ENCODE measurements at places on chromosomes 16 and 17.

DNA sequence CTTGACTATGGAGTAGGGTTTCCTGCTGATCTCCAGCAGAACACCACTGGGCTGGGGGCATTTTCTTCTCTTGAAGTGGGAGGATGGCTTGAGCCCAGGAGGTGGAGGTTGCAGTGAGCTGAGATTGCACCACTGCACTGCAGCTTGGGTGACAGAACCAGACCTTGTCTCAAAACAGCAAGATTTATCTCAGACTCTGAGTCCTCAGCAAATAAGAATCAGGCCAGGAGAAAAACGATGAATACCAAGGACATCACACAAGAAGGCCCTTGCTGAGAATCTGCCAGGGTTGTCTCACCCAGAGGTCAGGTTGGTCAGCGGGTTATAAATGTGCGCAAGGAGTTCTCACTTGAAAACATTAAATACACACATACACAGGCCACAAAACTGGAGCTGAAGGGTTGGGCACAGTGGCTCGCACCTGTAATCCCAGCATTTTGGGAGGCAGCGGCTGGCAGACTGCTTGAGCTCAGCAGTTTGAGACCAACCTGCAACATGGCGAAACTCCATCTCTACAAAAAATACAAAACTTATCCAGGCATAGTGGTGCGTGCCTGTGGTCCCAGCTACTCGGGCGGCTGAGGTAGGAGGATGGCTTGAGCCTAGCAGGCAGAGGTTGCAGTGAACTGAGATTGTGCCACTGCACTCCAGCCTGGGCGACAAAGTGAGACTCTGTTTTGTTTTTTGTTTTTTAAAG is 7.7 kb downstream of the MXRA7 start:
- DNase-seq, result no peak

DNA sequence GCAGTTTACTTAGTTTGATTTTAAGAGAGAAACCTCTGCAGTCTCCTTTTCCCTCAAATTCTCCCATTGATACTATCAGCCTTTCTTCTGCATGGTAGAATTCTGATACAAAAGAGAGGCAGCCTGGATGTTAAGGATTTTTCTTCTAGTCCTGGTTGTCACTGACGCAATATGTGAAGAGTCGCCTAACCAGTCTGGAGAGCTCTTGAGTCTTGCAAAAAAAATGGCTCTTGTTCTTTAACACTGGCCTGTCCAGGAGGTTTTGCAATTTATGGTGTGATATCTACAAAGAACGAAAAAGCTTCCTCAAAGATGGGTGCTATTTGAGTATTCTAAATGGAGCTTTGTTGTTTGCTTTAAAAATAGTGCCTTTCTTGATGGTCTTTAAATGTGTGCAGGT is 28.9 kb downstream of the COX10 start:
- DNase-seq, result no peak

GRCh38 chr17:77540975-77541374 is 400.2 kb downstream of the SEC14L1 start:
- no peak for DNase-seq

DNA sequence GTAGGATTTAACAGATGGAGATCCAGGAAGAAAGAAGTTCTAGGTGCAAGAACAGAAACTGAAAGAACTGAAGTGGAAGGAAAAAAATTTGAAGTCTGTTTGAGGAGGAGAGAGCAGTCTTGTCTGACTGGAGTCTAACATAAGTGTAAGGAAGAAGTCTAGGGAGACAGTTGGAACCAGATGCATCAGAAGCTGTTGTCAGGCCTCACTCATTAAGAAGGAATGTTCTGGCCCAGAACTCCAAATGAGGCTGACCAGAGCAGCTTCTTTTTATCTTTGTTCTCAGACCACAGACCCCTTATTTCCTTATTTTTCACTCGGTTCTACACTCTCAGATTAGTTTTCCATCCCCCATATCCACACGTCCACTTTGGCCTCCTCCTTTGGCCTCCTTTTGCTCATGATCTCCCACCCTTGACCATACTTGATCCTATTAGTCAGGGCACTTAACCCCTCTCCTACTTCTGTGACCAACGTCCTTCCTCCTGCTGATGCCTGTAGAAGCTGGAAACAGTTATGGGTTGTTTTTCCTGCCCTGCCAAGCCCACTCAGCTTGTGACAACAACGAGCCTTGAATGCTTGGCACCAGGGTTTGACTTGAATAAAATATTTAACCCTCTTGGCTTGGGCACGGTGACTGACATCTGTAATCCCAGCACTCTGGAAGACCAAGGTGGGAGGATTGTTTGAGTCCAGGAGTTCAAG is 7.0 kb upstream of the MYH2 start:
- no peak for DNase-seq

- DNase-seq, result no peak
Measured at GRCh38 chr16:13994239-13995106, 74.5 kb downstream of the ERCC4 start.

GRCh38 chr16:50197582-50197981 is 44.5 kb downstream of the TENT4B start:
- no peak for DNase-seq

- DNase-seq, result no peak
Measured at GRCh38 chr16:80681436-80681835, 123.0 kb downstream of the CDYL2 start.

DNA sequence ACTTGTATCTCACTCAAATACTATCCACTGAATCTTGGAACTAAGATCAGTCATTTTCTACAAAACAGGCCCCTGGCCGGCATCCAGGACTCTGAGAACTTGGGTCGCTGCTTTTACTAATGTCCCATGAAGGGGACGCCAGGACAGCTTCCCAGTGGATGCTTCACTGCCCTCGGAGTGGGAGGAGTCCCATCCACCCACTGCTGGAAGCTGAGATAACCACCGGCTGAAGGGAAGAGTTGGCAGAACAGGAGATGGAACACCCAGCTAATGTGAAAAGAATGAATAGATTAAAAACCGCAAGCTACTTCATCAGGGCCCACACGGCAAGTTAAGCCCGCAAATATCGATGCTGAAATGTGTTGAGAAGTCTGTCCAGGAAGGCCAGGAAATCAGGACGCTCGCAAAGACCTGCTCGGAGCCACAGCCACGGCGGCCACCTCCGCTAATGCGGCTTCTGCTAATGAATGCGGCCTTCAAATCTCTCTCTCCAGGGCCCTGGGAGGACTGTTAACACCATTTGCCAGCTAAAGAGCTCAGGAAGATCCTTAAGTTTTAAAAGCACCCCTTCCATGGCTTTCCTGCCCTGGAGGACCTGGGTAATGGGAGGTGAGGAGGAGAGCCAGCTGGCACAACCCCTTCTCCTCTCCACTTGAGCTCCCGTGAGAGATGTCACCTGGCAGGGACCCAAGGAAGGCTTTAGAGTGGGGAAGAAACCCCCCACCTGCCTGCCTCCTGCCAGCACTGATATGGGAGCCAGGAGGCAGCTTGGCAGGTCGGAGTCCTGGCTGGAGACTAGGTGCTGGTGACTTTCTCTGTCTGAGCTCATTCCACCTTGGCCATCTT is 226.6 kb upstream of the RPL38 start:
- DNase-seq, result no peak

GRCh38 chr17:64236827-64237403 is 26.1 kb downstream of the TEX2 start:
- DNase-seq, result no peak

DNA sequence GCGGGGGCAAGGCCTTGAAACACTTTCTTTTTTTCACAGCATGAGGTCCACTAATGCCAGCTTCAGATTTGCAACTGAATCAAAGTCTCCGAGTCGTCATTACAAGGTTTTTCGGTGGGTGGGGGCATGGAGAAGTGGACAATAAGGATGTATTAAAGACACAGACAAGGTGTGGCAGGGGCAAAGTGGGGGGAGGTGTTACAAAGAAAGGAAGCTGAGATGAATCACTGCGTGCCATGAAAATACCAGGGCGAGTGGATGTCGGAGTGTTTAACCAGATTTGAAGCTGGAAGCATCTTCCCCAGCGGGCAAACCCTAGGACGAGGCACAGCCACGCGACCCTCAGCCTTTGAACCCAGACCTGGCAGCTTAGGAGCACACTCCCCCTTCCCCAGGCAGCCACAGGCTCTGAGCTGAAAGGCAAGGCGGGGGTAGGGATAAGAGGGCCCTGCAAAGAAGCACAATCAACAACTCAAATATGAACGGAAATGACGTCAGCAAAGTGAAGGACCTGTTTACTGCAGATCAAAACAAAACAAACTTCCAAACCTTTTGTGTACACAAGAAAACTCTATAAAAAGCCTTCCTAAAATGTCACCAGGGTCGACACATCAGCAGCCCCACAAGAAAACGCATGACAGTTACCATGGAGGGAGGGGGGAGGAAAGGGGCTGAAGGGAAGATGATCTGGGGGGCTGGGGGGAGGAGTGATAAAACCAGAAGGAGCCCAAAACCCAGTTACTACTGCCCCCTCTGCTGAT is 5.6 kb upstream of the ZFHX3 start:
- no peak for DNase-seq

GRCh38 chr16:637081-638018 is 1.2 kb upstream of the METTL26 start:
- DNase-seq, result peak; percentile 94

DNA sequence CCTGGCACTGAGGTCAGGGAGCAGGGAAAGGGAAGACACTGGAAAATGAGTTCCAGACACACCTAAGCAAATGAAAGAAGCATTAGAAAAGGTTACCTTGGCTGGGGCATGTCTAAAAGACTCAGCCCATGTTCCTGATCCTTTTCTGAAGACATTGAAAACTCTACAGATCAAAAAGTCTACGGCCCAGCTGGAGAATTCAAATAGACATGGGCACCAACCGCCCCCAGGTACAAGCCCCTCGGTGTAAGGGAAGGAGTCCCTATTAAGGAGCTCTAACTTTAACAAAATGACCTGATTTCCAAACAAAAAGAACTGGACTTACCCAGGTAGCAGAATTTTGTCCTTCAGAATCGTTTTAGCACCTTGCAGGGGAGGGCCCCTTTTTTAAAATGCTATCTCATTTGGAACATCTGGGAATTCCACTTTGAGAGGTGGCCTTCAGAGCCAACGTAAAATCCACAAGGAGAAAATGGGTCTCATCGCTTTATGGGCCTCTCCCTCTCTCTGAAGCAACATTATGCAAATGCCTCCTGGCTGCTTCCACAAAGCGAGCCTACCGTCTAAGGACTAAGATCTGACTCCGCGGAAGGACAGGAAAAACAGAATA is 43.6 kb upstream of the RBFOX3 start:
- no peak for DNase-seq

DNA sequence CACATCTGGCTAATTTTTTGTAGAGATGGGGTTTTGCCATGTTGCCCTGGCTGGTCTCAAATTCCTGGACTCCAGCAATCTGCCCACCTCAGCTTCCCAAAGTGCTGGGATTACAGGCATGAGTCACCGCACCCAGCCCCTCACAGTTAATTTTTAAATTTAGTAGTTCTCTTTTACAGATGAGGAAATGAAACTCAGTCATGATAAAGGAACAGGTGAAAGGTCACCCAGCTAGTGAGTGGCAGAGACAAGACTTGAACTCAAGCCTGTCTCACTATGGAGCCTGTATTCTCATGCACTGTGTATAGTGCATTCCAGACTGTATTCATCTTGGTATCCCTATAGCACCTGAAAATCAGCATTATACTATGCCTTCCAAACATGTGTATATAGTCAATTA is 77.1 kb upstream of the WSB1 start:
- no peak for DNase-seq

- no peak for DNase-seq
Measured at GRCh38 chr17:10318535-10318934, 54.3 kb downstream of the MYH13 start.

GRCh38 chr16:71807905-71808592 is 585 bp downstream of the AP1G1 start:
- DNase-seq, result peak; percentile 47

DNA sequence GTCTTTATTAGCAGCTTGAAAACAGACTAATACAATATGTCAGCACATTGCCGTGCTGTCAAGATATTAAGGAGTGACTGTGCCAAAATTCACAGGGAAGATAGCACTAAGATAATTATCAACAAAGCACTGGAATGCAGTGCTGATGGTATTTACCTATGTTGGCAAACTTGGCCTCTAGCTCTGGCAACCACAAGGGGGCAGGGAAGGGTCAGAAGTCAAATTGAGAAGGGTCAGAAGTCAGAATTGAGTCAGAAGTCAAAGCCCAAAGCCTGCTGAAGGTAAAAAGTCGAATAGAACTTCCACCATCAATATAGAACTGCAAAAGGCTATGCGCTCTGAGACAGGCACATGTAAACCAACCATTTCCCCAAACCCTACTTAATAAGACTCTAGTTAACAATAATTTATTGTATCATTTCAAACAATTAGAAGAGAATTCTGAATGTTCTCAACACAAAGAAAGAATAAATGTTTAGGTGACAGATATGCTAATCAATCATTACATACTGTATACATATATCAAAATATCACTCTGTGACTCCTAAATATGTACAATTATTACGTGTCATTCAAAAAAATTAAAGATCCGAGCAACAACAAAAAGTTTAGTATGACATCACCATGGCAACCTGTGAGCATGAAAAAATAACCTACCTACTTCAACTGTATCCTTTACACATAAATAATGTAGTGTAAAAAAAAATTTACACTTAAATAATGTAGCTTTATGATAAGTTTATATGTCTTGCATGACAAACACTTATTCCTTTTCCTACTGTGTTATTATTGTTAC is 916.1 kb downstream of the KCNJ2 start:
- DNase-seq, result peak; percentile 25

GRCh38 chr16:86524029-86524428 is 13.7 kb downstream of the FOXF1 start:
- DNase-seq, result no peak

DNA sequence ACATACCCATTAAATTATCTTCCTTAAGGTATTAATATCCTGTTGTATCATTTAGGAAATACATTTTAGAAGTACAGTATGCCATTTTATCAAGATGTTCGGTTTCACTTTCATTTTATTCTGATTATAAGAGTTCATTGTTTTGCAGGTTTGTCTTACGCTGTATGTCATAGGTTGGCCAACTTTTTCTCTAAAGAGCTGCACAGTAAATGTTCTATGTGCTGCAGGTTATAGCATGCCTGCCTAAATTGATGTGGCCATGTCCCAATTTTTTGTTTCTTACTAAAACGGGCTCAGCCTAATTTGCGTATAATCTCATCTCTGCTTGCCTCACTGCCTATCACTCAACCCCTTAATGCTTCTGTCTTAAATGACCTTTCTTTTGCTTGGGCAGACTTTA is 126.4 kb downstream of the USP22 start:
- DNase-seq, result no peak

DNA sequence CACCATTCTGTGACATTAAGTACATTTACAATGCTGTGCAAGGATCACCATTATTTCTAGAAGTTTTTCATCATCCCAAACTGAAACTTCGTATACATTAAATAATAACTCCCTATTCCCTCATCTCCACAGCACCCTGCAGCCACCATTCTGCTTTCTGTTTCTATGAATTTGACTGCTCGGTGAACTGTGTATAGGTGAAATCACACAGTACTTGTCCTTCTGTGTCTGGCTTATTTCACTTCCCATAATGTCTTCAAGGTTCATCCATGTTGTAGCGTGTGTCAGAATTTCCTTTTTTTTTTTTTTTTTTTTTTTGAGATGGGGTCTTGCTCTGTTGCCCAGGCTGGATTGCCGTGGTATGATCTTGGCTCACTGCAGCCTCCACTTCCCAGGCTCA is 20.4 kb downstream of the RAP1GAP2 start:
- no peak for DNase-seq

- DNase-seq, result no peak
Measured at GRCh38 chr16:75096656-75097055, 19.9 kb downstream of the LDHD start.

GRCh38 chr17:57940231-57940630 is 15.0 kb downstream of the CUEDC1 start:
- DNase-seq, result no peak
